ENCODE measurements at places on chromosomes 7 and 10. TPM values are rescaled to one million over a fixed set of nuclear protein-coding genes. Genes with fewer than 3 reads are reported as not detected.

Gene ANKRD22
- total RNA-seq: 0.16 TPM

Gene SLC13A1
- total RNA-seq: 0.05 TPM

DNA sequence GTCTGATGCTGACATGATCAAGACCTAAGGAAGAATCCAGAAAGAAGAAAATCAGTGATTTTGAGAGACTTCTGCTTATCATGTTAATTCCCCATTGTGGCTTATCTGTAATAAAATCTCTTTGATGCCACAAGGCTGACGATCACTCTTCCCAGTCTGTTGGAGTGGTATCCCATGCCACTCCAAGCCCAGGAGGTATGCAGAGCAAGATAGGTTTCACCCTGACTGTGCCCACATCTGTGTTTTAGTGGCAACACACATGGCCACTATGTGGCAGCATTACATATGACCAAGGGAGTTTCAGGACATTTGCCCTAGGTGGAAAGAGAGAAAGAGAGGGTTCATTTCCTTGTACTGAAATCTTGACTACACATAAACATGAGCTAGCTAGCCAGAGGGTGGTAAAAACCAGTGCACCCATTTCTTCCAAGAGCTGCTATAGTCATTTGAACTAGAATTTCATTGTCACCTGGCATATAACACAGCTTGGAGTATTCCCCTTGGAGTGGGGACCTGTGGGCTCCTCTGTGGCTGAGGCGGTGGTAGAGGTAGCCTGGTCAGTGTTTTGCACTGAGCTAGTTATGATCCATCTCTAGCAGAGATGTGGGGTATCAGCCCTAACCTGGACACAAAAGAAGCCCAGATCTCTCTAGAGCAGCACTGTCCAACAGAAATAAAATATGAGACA is 20.8 kb downstream of the LAMB4 start:
- DNase-seq: no peak

- no peak for DNase-seq
These were observed 86.2 kb downstream of the SORBS1 start for GRCh38 chr10:95475003-95475383.

DNA sequence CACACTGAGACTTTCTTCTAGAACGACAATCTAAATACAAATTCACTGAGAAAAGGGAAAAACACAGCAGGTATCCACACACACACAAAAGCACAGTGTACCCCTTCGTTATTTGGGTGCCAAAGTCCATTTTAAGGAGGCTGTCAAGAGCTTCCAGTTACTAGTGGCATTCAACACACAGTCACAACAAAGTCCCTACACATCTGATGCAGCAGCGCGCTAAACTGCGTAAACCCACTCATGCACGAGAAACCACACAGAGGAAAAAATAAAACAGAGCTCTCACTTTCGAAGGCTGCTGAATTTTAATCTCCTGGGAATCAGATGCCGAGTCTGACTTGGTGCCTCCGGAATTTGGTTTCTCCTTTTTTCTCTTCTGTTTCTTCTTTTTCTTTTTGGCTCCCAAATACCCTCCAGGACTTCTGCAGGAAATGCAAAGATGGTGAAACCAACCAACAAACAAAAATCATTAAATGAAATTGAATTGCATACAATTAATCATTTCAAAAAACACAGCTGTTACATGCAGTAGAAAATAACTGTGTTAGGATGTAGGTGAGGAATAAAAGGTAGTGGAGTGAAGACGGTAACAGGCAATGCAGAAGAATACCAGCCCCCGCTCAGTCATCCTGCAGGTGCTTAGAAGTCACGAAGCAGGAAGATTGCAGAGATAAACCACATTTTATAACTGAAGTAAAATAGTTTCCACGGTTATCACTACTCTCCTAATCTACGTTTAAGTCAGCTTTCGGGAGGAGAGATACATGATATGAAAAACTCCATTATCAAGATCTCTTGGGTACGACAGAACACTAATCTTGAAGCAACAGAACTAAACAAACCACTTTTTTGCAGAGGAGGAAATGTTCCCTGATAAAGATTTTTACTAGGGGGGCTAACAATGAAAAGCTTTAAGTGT is 27.1 kb downstream of the NMT2 start:
- DNase-seq: no peak

GRCh38 chr10:36119455-36119854 is 477.4 kb upstream of the FZD8 start:
- no peak for DNase-seq

DNA sequence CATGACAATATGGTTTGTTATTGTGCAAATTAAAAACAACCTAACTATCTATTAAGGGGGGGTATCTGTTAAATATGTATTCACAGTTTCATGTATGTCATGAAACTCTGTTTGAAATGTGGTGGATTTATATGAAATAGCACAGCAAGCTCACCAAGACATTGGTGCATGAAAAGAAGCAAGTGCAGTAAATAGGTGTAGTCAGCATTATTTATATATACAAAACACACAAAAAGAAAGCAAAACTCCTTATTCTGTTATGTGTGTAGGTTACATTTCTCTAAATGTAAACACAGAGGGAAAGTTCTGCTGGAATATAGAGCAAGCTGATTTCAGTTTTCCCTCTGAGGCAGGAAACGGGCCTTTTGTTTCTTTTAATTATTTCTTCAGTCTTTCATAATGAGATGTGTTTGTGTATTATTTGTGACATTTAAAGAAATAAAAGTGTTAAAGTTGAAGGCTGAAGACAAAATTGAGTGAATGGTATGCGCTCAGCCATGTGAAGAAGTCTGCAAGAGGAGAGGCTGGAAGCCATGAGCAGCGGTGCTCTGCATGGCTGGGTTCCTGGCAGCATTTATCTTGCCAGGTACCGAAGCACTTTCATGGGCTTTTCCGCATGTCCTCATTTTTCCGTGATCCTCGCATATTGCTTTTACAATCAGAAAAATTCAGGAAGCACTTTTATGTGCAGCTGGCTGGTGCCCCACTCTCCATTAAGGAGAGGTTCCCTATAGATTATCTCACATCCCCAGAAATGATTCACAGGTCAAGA is 38.5 kb downstream of the GRID1 start:
- DNase-seq: no peak

DNA sequence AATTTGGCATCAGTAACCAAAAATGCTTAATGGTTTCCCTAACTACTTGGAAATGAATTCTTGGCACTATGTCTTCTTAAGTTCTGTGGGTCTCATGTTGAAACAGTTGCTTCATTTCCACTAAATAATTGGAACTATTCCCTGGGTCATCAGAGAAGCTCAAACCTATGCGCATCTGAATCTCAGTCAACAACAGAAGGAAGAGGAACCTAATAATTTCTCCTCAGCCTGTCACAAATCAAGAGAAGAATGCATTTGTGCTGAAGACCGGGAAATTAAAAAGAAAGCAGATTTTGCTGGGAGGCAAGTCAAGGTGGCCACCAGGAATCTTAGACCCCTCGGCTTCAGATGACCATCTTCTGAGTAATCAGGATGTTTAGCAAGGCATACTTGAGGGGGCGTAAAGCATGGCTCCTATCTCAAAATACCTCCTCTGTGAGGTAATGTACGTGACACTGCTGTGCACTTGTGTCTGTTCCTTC is 41.4 kb downstream of the TOMM7 start:
- no peak for DNase-seq

DNA sequence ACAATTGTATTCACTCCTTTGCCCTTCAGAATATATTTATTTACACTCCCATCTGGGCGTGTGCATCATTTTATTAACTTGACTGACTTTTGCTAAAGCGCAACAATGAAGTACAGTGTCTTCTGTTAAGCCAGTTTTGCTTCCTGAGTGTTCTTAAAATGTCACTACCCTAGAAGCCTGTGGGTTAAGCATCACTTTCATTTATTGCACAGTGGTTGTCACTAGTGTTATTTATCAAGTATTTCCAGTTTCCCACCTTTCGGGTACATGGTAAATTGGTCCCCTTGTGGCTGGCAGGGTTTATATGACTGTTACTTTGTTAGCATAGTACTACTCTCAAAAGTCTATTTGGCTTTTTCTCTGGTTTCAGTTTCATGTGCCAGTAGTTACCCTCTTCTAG is 3.3 kb downstream of the HILPDA start:
- no peak for DNase-seq

DNA sequence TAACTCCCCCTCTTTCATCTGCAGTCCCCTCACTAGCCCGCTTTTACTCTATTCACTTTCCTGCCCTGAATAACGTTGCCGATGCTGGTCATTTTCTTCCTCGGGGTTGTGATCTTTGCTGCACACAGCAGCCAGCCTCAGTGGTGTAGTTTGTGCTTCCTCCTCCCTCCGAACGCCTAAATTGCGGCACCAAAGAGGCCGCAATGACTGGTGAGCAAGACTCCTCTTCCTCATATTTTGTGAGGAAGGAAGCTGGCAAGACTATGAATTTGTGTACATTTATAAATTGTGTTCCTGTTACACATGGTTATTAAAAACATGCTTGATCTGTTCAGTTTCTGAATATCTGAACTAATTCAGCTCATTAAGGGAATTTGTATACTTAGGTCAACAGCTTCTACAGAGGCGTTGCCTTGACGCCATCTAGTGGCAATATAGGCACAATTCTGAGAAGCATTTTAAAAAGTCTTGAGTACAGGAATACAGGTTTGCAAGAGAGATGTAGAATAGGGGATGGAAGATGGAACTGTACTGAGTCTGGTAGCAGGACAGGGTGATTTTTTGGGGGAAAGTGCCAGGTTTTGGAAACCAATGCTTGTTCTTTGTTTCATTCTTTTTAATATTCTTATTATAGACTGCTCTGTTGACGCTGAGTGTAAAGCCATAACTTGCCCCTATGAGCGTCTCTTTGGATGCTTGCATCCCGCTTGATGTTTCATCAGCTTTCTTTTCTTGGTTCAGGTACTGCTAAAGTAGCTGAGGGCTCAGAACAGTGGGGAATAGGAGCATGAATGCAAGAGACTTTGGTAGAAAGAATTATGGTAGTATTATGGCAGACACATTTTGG is 4.1 kb upstream of the TAS2R5 start:
- no peak for DNase-seq

- no peak for DNase-seq
These were observed 108.5 kb downstream of the RAB18 start for GRCh38 chr10:27612551-27613035.

GRCh38 chr7:157932498-157933218 is 595.9 kb downstream of the DNAJB6 start:
- DNase-seq: no peak

GRCh38 chr10:45249978-45250693 is 65.3 kb downstream of the OR13A1 start:
- DNase-seq: no peak

DNA sequence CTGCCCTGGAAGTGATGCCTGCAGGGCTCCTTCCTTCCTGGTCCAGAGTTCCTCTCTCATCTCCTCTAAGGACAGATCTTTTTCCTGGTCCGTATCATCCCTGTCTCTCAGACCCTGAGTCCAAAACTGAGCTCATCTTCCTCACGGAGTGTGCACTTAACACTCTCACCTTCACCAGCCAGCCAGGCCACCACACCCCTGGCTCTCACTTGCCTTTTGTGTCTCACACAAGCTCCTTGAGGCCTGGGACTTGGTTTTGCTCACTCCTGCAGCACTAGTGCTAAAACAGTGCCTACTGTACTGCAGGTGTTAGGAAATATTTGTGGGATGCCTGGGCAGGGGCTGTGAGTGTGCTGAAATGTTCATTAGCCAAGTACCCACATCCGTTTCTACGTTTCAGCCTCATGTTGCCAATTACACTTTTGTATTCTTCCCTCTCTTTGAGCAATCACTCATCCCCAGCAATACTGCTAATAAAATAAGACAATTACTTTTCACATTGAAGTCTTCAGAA is 21.4 kb upstream of the PARP12 start:
- DNase-seq: no peak

DNA sequence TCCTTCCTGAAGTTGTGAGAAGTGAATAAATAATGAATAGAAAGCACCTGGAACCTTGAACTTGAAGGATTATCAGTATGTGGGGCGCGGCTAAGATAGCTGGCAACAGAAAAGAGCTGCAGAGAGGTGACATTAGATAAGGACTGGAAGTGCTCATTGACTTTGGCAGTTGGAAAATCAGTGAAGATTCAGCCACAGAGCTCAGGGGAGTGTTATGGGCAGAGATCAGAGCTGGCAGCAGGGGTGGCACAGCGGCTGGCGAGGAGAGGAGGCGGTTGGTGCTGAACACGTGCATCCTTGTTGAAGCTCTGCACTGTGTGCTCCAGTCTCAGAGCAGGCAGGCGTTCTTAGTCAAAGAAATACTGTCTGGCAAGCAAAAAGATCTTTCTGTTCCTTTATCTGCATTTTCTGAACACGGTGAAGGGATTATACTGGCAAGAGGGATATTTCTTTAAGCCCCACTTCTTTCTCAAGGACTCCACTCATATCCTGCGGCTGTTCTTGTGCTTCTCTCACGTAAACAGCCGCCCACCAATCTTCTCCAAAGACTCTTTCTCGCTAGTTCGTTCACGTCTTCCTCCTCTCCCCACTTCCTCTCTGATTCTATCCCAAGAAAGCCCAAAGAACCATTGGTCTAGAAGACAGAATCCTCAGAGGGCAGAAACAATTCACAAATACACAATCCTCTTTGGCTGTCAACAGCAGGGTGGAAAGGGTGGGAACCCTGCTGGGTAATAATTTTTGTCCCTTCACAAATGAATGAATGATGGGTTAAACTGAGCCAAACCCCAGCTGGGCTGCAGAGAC is 38.6 kb upstream of the ADD3 start:
- no peak for DNase-seq

DNA sequence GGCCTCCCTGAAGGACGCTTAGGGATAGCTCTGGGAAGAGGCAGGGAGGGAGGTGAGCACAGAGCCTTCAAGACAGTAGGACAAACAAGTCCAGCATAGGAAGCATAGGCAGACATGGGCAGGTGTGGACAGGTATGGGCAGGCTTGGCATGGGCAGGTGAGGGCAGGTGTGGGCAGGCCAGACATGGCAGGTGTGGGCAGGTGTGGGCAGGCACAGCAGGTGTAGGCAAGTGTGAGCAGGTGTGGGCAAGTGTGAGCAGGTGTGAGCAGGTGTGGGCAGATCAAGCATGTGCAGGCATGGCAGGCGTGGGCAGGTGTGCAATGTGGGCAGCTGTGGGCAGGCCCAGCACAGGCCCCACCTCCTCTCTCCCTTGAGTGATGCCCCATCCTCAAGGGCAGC is 148.8 kb upstream of the ZMIZ1 start:
- DNase-seq: no peak

GRCh38 chr7:105916603-105917002 is 40.2 kb upstream of the ATXN7L1 start:
- no peak for DNase-seq

DNA sequence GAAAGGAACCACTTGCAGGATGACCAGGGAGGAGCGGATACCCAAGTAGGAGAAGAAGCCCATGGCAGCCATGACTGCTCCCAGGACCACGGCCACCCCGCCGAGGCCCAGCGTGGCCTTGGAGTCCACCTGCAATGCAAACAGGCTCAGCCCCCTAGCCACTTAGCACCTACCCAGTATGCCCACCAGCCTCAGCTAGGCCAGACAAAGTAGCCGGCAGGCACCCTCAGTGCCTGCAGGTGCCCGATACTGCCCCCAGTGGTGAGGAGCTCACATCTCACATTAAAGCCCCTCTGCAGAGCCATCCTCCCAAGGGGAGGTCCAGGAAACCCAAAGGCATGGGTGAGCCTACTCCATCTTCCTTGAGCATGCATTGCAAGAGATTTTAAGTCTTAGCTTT is 6.6 kb downstream of the NPC1L1 start:
- peak; percentile 28 for DNase-seq
